ENCODE measurements at places on chromosomes 1 and 21. TPM values are rescaled to one million over a fixed set of nuclear protein-coding genes. Genes with fewer than 3 reads are reported as not detected.

WDR64 gene
- not detected for total RNA-seq

CFHR3 gene
- 0.79 TPM for total RNA-seq

TAGLN2 gene
- total RNA-seq, result 244 TPM

RGS8 gene
- total RNA-seq, result not detected

PPM1J gene
- 2.1 TPM for total RNA-seq

TRIM17 gene
- total RNA-seq, result 1.9 TPM

GSTM3 gene
- 35.1 TPM for total RNA-seq

DNA sequence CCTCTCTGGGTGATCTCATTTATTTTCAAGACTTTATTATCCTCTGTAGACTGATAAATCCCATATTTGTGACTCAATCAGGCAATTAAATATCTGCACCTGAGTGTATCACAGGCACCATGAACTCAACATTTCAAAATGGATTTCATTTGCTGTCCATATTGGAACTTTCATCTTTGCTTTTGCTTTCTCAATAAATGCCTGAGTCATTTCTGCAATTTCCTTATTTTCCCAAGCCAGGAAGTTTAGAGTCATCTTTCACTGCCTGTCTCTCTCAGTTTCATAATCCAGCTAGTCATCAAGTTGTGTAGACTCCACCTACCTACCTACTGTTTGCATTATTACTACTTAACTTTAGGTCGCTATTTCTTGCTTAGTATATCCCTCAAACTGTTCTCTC, 540.9 kb downstream of the LMO4 start:
- no peak for DNase-seq

DNA sequence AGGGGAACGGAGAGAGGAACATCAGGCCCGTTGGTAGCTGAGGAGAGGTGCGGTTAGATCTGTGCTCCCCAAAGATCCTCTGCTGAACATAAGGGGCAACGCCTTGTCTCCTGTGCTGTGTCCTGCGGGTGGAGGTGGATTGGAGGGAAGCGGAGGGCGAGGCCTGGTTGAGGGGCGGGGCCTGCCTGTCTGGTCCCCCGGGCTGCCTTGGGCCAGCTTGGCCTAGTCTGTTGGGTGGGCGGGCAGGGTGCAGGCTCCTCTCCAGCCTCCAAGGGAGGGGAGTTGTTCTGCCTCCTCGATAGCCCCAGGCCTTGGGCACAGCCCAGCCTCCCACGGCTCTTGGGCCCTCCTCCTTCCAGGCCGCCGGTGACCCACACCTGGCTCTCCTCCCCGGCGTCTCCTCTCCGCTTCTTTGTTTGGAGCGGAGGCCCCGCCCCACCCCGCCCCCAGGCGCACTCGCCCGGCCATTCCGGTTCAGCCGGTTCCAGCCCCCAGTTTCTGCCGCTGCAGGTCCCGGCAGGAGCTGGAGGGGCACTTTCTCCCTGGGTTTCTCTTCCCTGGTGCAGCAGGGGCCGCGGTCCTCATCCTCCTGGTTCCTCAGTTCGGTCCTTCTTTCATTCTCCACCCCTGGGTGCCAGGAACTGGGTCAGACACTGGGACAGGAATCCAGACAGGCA, 19.4 kb downstream of the PTPRF start:
- no peak for DNase-seq

- peak; percentile 88 for DNase-seq
Measured at GRCh38 chr1:160006312-160006940, 25.4 kb downstream of the PIGM start.

DNA sequence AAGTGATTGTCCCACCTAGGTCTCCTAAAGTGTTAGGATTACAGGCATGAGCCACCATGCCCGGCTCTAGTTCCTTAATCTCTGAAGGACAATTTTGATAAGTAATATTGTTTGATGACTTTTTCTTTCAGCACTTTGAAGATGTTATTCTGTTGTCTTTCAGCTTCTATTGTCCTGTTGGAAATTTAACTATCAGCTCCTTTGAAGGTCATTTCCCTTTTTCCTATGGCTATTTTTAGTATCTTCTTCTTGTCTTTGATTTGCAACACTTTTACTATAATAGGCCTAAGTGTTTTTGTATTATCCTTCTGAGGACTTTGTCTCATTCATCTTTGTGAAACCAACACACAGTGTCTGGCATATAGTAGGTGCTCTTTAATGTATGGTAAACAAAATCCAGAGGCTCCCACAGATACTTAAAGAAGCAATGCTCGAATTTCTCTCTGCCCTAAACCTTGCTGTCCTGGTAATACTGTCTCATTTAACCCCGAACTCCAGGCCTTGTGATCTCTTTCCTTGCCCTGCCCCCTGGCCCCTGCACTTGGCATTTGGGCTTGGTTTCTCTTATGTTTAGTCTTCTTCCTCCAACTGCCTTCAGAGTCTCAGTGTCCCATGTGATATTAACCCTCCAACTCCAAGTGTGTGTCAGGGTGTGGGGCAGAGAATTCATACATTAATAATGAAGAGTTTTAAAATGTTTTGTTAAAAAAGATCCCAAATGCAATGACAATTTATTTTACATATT, 19.0 kb upstream of the AGO1 start:
- no peak for DNase-seq

DNA sequence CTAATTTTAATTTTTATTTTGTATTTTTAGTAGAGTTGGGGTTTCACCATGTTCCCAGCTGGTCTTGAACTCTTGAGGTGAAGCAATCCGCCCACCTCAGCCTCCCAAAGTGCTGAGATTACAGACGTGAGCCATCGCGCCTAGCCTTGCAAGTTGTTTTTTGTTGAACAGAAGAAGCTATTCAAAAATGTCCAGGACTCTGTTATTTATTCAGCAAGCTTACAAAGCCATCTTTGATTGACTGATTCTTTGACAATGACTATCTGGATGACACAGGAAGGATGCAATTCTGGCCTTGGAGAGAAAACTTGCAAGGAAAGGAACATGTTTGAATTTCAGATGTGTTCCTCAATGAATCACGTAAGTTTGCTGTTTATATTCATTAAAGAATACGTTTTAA, 63.5 kb downstream of the MAP3K7CL start:
- no peak for DNase-seq

- DNase-seq, result no peak
Measured at GRCh38 chr1:166490437-166490991, 323.7 kb upstream of the FAM78B start.
